Activated CD8-positive, alpha-beta memory T cell treated with anti-CD3 and anti-CD28 coated beads for 24 hours (primary cell): ENCODE measurements at places on chromosomes 5 and 9.

GRCh38 chr5:83564069-83564749 is 92.7 kb downstream of the VCAN start:
- no peak for DNase-seq

GRCh38 chr5:34742061-34742460 is 85.9 kb downstream of the RAI14 start:
- DNase-seq: no peak

DNA sequence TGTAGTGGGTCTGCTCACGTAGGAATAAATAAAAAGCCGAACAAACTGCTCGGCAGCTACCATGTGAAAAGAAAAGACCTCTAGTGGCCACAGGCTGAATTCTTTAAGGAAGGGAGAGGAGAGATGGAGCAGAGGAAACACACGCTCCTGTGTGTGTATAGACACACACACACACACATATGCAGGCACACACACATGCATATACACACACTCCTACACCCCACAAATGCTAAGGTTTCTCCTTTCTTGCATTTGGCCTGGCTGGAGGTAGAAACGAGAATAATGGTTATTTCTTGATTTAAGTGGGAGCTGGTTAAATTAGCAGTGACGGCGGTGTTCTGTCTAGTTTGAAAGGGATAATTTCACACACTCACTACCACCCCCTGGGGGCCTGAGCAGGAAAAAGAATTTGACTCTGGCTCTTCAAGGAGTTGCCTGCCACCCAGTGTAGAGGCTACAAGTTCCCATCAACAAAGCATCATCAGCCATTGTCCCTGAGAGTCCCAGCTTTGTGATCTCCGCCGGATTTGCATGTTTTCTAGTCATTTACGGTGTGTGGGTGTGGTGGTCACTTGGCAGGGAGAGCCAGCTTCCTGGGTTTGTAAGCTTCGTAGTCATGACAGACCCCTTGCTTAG is at the start of gene INSYN2B:
Gene INSYN2B, minus strand, starts transcription at position 78 of the 636 bp plus-strand sequence. CDS start 96,597 bp downstream, outside the sequence.
- peak; percentile 60 for DNase-seq

GRCh38 chr5:50889790-50890189 is 223.4 kb downstream of the PARP8 start:
- no peak for DNase-seq

GRCh38 chr9:111904026-111904425 is 7.4 kb downstream of the UGCG start:
- no peak for DNase-seq

- DNase-seq: no peak
Measured at GRCh38 chr9:10366171-10366779, 246.5 kb downstream of the PTPRD start.

DNA sequence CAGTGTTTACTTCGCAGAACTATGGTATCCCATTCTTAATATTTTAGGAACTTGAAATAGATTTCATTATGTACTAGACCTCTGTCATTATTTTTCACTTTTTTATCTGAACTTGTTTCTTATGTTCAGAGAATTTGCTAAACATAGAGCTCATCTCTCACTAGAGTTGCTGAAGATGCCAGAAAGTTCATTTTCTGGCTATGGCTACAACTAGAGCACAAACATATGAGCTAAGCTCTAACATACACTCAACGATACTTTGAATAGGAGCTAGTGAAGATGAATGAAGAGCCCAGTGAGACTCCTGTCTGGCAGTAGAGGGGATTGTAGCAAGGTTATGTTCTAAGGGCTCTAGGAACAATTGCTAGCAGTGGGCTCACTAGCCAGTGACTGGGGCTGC is 582.2 kb downstream of the KIF4B start:
- no peak for DNase-seq

DNA sequence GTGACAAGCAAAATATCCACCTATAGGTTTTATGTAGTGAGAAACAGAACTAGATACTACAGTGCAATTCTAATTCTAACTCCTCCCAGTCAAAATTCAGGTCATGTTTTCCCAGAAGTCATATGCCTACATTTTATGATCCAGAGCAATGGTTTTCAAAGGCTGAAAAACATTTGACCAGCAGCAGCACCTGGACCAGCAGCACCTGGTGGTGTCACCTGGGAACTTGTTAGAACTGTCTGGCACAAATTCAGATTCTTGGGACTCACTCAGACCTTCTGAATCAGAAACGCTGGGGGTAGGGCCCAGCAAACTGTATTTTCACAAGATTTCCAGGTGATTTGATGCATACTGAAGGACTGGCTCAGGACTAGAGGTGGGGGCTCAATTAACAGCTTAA is 367.7 kb upstream of the RFX3 start:
- DNase-seq: no peak

- DNase-seq: no peak
Measured at GRCh38 chr5:168282120-168282519, 9.3 kb upstream of the WWC1 start.

DNA sequence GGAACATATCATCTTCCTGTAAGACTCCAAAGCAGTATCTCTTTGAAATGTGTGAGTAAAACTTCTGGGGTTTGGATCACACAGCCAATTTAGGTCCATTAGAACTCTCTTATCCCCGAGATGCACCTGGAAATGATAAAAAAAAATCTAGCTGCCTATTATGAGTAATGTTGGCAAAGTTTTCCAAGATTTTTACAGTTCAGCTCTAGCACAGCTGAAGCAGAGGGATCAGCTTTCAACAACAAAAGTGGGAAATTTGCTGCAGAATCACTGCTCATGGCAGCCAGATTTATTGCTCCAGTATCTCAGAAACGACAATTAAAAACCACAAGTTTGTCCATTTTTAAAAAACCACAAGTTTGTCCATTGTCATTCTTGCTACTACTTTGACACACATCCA is 292.2 kb downstream of the IRX2 start:
- DNase-seq: no peak

DNA sequence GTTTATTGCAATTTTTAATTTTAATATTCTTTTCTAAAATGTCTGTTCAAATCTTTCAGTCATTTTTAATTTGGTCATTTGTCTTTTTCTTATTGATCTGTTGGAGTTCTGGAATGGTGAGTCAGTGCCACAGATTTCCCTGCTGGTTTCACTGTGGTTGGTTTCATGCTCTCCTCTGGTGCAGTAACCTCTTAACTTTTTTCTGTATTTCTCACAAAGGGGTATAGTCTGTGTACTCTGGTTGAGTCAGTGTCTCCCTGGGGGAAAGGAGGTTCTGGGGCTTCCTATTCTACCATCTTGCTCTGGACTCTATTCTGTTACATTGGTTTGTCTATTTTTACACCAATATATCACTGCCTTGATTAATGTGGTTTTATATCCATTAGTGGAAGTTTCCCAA is 178.8 kb downstream of the CSNK1G3 start:
- DNase-seq: no peak

DNA sequence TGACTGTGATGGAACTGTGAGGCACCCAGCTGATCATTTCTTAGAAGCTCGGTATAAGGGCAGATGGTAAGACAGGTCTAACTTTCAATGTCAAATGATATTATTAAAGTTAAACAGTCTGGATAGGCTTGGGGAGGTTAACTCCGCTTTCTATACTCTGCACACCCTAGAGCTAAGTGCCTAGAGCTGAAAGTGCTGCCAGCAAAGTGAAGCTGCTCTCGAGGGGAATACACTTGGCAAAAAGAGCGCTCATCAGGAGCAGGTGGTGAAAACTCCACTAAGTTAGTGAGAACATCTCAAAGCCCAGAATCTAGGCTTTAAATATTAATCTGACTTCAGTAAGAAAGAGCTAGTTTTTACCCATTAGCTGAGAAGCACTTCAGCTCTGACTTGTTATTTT is 349.6 kb upstream of the SLC30A5 start:
- DNase-seq: no peak

DNA sequence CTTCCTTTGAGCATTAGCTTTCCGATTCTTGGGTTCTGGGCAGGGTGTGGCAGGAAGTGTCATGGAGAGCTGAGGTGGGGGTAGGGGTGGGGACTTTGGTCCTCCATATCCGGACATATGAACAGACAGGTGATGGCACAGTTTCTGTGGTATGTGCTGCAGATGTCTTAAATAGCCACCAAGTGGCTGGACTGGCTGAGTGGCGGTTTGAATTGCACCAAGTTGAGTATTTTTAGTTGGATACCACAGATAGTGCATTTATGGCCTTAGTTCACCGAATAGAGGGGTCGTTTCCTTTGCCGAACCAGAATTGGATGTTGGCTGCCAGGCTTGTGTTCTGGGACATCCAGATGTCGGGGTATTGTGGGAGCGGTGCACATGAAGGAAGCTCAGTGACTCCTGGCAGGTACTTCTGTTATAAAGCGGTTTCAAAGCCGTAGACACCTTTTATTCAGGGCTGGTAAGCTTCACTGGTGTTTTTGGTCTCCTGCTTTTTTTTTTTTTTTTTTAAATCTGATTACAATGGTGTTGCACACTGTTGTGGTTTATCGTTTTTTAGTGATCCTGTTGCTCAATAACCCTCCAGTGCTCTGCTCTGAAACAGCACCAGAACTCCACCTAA is 15.1 kb upstream of the TNFAIP8 start:
- DNase-seq: no peak

GRCh38 chr5:6712142-6712576 is 1.1 kb upstream of the TENT4A start:
- peak; percentile 85 for DNase-seq

DNA sequence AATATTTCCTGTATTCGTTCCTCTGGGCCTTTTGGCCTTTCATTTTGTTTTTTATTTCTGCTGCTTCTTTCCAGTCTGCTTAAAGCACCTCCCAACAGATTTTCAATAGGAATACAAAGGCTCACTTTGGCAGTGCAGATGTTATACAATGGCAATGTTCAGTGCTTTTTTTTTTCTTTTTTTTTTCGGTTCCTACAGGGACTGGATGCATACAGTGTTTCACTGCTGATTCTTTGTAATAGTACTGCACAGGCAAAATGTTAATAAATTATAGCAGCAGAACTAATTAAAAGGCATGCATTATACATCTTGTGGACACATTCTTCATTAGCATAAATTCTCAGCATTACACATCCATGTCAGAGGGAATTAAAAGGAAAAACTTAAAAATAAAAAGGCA is 356.6 kb upstream of the C9orf72 start:
- DNase-seq: no peak

DNA sequence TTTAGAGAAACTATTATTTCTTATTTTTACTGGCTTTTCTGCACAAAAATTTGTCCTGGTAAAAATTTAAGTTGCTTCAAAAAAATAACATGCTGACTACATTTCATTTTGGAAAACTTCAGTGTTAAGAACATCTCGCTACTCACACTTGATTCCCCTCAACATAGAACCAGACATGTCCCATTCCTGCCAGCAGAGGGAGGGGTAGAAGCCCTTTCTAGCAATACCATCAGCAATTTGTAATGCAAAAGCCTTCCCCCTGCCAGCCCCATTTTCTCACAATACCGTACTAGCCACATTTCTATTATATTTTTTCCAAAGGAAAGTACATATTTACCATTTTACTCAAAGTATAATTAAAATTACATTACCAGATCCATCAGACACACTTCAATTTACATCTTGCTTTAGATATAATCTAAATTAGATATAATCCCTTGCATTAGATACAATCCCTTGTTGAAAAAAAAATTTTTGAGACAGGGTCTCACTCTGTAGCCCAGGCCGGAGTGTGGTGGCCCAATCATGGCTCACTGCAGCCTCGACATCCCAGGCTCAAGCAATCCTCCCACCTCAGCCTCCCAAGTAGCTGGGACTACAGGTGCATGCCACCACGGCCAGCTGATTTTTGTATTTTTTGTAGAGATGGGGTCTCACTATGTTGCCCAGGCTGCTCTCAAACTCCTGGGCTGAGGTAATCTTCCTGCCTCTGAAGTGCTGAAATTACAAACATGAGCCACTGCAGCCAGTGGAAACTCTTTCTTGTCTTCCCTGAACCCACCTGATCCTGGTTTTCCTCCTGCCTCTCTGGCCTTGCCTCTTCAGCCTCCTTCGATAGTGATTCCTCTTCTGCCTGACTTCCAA is 39.6 kb upstream of the IDNK start:
- no peak for DNase-seq

- DNase-seq: no peak
Measured at GRCh38 chr5:158553195-158553961, 546.3 kb downstream of the EBF1 start.

DNA sequence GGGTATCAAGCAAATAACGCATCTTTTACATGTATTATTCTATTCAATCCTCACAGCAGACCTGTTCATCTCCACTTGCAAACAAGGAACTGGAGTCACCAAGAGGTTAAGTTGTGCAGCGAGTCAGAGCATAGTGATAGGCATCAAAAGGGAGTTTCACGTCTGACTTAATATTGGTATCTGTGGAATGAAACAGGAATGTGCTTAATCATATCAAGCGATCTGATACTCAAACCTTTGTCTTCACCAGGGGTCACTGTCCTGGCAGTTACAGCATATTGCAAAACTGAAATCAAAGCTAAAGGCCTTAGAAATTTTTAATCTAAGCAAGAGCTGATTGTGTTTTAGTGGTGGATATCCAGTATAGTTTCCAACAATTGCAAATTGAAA is 271.6 kb downstream of the PLK2 start:
- DNase-seq: no peak

DNA sequence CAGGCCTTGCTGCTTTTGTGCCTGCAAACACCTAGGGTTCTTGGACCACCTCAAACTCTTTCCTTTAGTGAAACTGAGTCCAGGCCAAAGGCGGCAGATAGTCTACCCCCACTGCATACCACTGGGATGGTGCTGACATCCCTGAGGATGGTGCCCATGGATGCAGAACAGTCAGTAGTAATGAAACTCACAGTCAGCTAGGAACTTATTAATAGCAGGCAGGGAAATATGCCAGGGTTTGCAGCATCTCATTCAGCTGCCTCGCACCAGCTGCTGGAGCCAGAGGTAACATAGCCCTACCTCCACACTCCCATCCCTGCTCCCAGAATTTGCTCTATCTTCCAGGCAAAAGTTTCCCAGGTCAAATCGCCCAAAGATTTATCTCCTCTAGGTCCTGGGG is 189.1 kb downstream of the SREK1 start:
- no peak for DNase-seq

- DNase-seq: no peak
Measured at GRCh38 chr5:146048994-146049703, 56.2 kb downstream of the PLAC8L1 start.

DNA sequence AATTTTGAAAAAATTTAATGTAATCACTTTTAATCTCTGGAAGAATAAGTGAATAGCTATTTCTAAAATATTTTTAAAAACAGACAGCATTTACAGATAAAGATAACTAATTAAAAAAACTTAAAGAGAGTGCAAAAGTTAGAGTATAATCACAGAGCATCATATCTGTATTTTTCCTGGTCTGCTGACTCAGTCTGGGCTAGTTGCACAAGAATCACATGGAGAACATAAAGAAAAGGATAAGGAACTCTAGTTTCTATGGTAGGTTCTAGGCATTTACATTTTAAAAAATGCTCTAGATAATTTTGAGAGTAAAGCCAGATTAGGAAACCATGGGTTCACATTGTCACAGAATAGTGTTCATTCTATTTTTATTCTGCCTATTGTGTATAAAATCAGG is 347.4 kb downstream of the PSAT1 start:
- no peak for DNase-seq

GRCh38 chr9:131447148-131447547 is 53.3 kb downstream of the PRRC2B start:
- no peak for DNase-seq

DNA sequence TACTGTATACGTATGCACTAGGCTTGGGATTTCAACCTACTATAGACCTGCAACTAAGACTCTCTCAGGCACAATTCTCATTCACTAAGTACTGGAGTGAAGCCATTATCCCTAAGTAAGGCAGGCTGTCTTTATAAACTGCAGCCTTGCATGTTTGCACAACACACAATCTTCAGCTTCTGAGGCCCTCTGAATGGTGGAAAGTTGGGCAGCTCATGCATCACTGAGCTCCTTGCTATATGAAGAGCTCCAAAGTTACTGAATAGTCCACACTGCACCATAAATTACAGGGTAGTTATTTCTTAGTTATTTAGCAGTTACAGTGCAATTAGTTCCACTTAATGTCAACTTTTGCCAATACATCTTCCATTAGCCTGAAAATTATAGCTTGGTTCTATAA is 384.6 kb downstream of the BRINP1 start:
- DNase-seq: no peak
